ENCODE measurements at places on chromosomes 1 and 21.

DNA sequence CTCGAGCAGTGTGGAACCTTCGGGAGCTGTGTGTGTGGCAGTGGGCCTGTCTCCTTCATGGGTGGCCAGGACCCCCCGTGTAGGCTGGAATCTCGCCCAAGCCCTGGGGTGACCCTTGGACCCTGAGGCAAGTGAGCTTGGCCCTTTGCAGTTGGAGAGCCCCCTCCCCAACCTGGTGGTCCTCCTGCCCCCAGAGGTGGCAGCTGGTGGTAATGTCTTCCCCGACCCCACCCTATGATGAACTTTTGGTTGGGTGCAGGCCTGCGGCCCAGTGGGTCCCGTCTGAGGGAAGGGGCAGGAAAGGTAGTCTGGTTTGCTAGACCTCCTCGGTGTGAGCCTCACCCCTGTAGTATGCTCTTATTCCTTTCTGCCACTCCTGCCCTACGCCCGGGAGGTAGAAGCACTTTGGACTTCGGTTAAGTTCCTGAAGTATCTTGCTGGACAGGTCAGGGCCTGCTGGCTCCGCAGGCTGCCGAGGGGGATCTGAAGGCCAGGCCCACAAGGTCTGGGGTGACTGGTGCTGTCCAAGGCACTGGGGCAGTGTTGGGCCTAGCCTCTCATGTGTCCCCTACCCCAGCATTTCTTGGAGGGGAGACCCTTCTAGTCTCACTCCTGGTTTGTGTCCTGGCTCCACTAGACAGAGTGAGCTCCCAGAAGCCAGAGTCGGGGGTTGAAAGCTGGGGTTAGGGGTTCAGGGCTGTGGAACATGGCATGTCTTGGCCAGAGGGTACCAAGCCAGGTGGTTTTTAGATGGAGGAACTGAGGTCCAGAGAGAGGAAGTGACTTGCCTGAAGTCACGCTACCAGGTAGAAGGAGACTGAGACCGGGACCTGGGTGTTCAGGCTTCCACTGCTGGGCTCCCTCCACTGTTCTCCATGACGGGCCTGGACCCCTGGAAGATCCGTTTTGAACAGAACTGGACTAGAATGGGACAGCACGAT lies 1.8 kb downstream of the ZNF362 start:
- DNase-seq, result no peak

GRCh38 chr1:147777694-147778093 lies 17.3 kb upstream of the GJA5 start:
- DNase-seq, result no peak

DNA sequence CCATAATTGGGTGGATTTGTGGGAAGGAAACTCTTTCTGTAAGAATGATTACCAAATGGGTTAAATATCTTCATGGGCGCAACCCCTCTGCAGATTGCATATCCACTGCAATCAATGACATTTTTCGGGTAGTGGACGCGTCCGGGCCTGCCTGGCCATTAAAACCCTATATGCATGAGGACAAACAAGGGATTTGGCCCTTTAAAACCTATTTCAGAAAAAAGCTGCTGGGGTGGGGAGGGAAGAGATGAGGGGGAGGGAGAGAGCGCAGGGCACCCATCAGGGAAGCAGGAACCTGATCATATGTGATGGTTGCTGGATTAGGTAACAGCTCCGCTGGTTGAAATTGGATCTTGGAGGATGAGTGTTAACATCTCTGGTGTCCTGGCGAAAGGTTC lies 228.8 kb downstream of the PBX1 start:
- DNase-seq, result peak; percentile 41

GRCh38 chr1:200346700-200347099 lies 63.1 kb downstream of the ZNF281 start:
- no peak for DNase-seq

GRCh38 chr1:173175514-173176145 lies 31.5 kb downstream of the TNFSF4 start:
- no peak for DNase-seq

GRCh38 chr1:42684139-42684538 lies 1.9 kb downstream of the YBX1 start:
- peak; percentile 39 for DNase-seq

DNA sequence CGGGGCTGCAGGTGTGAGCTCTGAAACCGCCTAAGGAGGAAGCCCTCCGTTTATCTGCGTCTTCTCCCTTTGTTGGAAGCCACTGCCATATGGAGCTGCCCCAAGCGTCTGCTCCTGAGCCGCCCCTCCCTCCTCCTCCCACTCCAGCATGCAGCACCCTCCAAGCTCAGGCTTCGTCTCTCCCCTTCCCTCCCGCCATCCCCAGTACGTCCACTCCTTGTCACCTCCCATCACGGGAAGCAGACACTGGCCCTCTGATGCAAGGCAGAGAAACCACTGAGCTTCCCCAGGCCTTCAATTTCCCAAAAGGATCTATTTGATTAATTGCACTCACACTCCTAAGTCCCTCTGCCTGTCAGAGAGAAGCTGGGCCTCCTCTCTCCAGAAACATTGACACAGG lies 52.5 kb downstream of the NFASC start:
- DNase-seq, result peak; percentile 39

DNA sequence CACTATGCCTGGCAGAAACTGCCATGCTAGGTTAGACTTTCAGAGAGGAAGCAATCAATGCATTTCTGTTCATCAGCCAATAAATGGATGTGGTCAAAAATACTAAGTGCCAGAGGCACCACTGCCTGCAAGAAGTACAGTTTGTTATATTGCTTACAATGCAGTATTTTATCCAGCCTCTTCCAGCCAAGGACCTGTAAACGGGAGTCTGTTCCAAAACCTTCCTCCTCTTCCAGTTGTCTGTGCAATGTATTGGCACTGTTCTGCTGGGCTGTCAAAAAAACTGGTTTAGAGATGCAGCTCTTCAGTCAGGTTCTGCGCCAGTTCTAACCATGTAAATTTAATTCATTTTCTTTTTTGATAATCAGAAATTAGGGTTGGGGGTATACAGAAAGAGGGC lies 175.7 kb downstream of the EIF4G3 start:
- DNase-seq, result no peak

GRCh38 chr1:41540886-41541591 lies 56.6 kb upstream of the EDN2 start:
- no peak for DNase-seq

DNA sequence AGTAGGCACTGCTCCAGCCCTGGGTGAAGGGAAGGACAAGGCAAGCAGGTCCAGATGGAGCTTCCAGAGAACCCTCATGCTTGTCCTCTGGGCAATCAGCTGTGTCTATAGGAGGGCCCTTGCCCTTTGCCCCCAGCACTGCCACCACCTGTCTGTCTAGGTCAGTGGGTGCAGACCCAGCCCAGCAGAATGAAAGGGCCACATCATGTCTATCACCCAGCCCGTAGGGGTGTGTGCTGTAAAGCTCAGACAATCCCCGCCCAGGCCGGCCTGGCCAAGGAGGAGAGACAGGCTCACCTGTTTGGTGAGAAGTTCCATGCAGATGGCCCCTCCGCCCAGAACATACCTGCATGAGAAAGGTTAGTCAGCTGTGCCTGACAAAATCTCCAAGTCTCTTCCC lies 7.0 kb downstream of the UBE2Q1 start:
- DNase-seq, result no peak
